ENCODE measurements at places on chromosomes 2 and 18. TPM values are rescaled to one million over a fixed set of nuclear protein-coding genes. Genes with fewer than 3 reads are reported as not detected.

The GRP gene
- not detected for total RNA-seq

The SERPINB12 gene
- total RNA-seq = not detected

The RNF144A gene
- 0.28 TPM for total RNA-seq

The OBSL1 gene
- 21.4 TPM for total RNA-seq

The CPS1 gene
- total RNA-seq = 20.1 TPM

The SP5 gene
- not detected for total RNA-seq

The ALK gene
- total RNA-seq = not detected

The ESPNL gene
- 1.4 TPM for total RNA-seq

DNA sequence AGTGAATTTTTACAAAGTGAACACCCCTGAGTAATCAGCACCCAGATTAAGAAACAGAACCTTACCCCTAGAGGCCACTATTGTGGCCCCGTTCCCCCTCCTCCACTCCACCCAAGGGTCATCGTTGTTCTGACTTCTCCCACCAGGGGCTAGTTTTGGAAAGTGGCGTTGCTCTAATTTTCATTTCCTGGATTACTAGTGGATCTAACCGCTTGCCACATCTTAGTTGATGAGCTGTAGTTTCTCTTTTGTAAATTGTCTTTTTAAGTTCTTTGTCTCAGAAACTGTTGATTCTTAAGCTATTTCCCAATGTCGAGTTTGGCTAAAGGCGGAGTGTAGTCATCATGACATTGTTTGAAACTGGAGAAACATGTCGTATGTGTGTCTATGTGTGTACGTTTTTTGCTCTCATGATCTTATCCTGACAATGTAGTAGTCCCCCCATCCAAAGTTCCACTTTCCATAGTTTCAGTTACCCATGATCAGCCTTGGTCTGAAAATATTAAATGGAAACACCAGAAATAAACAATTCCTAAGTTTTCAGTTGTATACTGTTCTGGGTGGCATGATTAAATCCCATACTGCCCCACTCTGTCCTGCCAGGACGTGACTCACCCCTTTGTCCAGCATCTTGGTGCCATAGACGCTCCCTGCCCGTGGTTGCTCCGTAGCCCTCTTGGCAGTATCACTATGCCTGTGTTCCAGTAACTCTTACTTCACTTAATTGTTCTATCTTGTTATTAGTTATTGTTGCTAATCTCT, 71.0 kb upstream of the SP3 start:
- H3K27me3 ChIP-seq = no peaks in the 10 kb centered on the region
- peaks cover 17% of the 10 kb centered on the region for H3K4me1 ChIP-seq
- H3K36me3 ChIP-seq = no peaks in the 10 kb centered on the region

DNA sequence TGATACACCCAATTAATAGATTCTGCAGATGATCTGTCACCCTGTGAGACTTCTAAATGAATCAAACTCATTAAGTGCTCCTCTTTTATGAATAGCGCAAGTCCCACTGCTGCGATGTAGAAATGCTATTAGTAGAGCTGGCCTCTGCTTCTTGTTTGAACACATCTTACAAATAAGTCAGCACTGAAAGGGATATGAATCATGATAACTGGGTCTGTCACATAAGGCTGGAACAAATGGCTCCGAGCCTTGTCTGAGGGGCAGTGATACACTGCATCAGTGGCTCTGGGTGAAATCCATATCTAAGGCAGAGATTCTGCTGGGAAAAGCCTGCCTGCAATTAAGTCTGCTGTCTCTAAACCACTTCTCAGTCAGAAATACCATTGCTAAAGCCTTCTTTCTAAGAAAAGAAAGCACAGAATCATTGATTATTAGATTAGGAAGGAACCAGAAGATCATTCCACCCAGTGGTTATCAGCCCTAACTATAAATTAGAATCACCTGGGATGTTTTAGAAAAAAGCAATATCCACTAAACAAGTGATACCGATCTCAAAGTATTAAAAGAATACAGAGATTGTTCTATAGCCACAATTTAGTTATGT, 75.2 kb downstream of the SLC5A7 start:
- no peak overlapping the region for H3K4me3 ChIP-seq
- no peaks in the 10 kb centered on the region for H3K4me1 ChIP-seq
- no peaks in the 10 kb centered on the region for H3K36me3 ChIP-seq
- no peak for DNase-seq
- H3K27me3 ChIP-seq = no peaks in the 10 kb centered on the region

GRCh38 chr2:134402410-134402809, 148.5 kb downstream of the MGAT5 start:
- no peaks in the 10 kb centered on the region for H3K27me3 ChIP-seq
- H3K4me1 ChIP-seq = peaks cover 28% of the 10 kb centered on the region
- H3K27ac ChIP-seq = no peak overlapping the region
- peaks cover 17% of the 10 kb centered on the region for H3K36me3 ChIP-seq
- peak; percentile 64 for DNase-seq

DNA sequence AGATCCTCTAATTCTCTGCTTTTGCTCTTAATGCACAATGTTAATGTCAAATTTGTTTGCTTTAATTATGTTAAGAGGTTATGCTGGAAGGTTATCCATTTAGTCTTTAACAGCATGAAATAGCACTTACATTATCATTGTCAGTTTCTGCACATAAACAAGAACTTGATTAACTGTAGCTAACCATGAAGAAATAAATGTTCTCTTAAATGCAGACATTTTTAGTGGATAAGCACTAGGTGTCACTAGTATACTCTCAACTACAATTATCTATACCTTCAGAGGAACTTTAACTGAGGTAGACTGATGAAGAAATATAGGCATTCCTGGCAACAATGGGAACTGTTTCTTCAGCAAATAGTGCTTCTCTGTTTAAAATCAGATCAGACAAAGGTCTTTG, 178.8 kb upstream of the CHST9 start:
- no peak overlapping the region for H3K27ac ChIP-seq
- no peak overlapping the region for H3K4me3 ChIP-seq
- H3K36me3 ChIP-seq = no peaks in the 10 kb centered on the region

GRCh38 chr2:106085181-106085940, 108.7 kb downstream of the UXS1 start:
- peak; percentile 39 for DNase-seq
- no peaks in the 10 kb centered on the region for H3K36me3 ChIP-seq
- peaks cover 10% of the 10 kb centered on the region for H3K27me3 ChIP-seq
- H3K4me1 ChIP-seq = no peaks in the 10 kb centered on the region

DNA sequence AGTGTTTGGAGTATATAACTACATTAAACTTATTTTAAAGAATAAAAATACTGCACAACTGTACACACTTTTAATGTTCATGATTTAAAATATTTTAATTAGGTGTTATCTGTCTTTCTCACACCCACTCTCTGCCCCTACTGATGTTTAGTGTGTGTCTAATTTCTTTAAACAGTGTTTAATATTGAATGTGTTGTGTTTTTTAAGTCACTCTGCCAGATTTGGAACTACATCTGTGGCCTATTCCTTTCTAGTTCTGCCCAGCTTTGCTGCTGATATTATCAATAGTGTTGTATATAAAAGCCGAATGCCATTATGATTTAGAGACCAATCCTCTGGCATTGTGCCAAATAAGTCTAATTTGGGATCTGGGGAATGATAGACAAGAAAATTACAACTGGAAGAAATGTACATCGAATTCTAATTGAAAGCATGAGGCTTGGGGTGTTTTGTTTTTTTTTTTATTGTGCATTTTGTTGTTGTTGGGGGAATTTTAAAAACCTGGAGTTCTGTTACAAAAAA, 398.0 kb downstream of the CPS1 start:
- H3K27me3 ChIP-seq = no peaks in the 10 kb centered on the region
- no peak overlapping the region for H3K4me3 ChIP-seq
- no peak for DNase-seq
- no peak overlapping the region for H3K27ac ChIP-seq

DNA sequence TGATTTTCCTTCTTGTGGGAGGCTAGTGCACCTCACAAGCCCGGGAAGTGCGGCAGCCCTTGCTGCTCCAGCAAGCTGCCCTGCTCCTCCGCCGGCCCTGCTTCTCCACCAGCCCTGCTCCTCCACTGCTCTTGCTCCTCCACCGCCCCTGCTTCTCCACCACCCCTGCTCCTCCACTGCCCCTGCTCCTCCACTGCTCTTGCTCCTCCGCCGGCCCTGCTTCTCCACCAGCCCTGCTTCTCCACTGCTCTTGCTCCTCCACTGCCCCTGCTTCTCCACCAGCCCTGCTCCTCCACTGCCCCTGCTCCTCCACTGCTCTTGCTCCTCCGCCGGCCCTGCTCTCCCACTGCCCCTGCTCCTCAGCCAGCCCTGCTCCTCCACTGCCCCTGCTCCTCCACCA, 95.6 kb downstream of the NDUFA10 start:
- no peak overlapping the region for H3K27ac ChIP-seq
- H3K27me3 ChIP-seq = no peaks in the 10 kb centered on the region
- DNase-seq = no peak
- H3K4me1 ChIP-seq = no peaks in the 10 kb centered on the region
- no peaks in the 10 kb centered on the region for H3K36me3 ChIP-seq
- no peak overlapping the region for H3K4me3 ChIP-seq

- peaks cover 10% of the 10 kb centered on the region for H3K4me1 ChIP-seq
- H3K27ac ChIP-seq = no peak overlapping the region
- no peak for DNase-seq
- no peaks in the 10 kb centered on the region for H3K36me3 ChIP-seq
- no peak overlapping the region for H3K4me3 ChIP-seq
These were observed 75.3 kb downstream of the COLEC12 start for GRCh38 chr18:425106-425745.

DNA sequence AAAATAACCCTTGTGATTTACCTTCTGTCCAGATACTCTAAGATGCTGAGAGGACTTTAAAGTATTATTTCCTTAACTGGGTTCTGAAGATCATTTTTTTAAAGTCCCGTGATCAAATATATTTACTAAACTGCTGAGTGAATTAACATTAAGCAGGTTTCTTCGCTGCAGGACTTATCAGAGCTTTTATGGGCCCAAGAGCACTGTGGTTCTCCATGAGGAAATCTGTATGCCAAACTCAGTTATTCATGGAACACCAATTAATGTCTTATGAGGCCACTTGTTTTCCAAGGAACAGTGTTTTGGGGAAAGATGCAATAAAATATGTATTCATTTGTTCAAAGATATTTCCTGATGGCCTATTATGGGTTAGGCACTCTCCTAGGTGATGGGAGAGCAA, 80.1 kb upstream of the ATG16L1 start:
- H3K27ac ChIP-seq = no peak overlapping the region
- H3K27me3 ChIP-seq = peaks cover 7% of the 10 kb centered on the region
- H3K36me3 ChIP-seq = no peaks in the 10 kb centered on the region
- H3K4me1 ChIP-seq = no peaks in the 10 kb centered on the region

DNA sequence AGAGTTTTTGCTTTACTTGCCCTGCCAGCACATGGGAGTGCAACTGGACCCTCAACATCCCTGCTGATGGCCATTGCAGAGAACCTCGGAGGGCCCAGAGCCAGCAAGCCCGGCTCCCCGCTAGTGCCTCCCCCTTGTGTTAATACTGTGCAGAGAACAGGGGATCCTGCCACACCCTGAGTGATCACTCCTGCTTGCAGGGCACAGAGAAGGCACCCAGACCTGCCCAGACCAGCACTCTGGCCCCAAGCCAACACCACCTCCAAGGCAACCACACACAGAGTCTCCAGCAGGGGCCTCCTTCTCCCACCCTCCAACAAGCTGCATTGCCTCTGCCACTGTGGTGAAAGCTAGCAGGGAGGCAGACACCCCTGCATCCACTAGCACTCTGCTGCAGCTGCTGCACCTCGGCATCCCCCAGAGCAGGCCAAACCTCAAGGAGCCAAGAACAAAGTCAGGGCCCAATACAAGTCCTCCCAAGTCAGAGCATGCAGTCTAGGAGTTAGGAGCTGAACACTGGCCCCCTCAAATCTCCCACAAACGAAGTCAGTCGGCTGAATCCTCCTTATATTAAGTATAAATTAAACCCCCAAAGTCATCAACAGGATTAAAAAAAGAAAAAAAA, 157.7 kb downstream of the CCDC178 start:
- no peaks in the 10 kb centered on the region for H3K4me1 ChIP-seq
- H3K27me3 ChIP-seq = no peaks in the 10 kb centered on the region
- no peaks in the 10 kb centered on the region for H3K36me3 ChIP-seq
- H3K27ac ChIP-seq = no peak overlapping the region

Data from IMR-90 (cell line).